ENCODE measurements at places on chromosomes 12 and 14.

GRCh38 chr12:29148596-29148910 lies 525 bp upstream of the FAR2 start:
- peak overlapping the region; percentile 94 for H3K27ac ChIP-seq
- no peaks in the 10 kb centered on the region for H3K36me3 ChIP-seq
- peaks cover 7% of the 10 kb centered on the region for H3K4me1 ChIP-seq
- H3K4me3 ChIP-seq, result peak overlapping the region; percentile 91
- no peaks in the 10 kb centered on the region for H3K27me3 ChIP-seq

GRCh38 chr12:127944211-127944899 lies 322.6 kb upstream of the TMEM132C start:
- H3K4me1 ChIP-seq, result no peaks in the 10 kb centered on the region
- no peaks in the 10 kb centered on the region for H3K27me3 ChIP-seq
- H3K27ac ChIP-seq, result no peak overlapping the region

- H3K4me3 ChIP-seq, result no peak overlapping the region
- no peaks in the 10 kb centered on the region for H3K36me3 ChIP-seq
- H3K4me1 ChIP-seq, result no peaks in the 10 kb centered on the region
- no peak overlapping the region for H3K27ac ChIP-seq
- ATAC-seq, result no peak
These were observed 43.0 kb upstream of the BDKRB2 start for GRCh38 chr14:96161636-96162035.

GRCh38 chr14:90614696-90615516 lies 201.3 kb downstream of the TTC7B start:
- H3K4me1 ChIP-seq, result no peaks in the 10 kb centered on the region
- H3K4me3 ChIP-seq, result no peak overlapping the region
- H3K27me3 ChIP-seq, result no peaks in the 10 kb centered on the region
- H3K36me3 ChIP-seq, result no peaks in the 10 kb centered on the region

- peak; percentile 83 for ATAC-seq
These were observed 36.9 kb upstream of the SINHCAF start for GRCh38 chr12:31362759-31363415.

All from activated T-helper 17 cell treated with anti-CD3 and anti-CD28 coated beads, Interleukin-2, amount 50 U/mL, for 72 hours (primary cell).